ENCODE measurements at places on chromosomes 4 and X.

GRCh38 chrX:150984169-150984824 lies 1.2 kb downstream of the HMGB3 start:
- no peak for DNase-seq

DNA sequence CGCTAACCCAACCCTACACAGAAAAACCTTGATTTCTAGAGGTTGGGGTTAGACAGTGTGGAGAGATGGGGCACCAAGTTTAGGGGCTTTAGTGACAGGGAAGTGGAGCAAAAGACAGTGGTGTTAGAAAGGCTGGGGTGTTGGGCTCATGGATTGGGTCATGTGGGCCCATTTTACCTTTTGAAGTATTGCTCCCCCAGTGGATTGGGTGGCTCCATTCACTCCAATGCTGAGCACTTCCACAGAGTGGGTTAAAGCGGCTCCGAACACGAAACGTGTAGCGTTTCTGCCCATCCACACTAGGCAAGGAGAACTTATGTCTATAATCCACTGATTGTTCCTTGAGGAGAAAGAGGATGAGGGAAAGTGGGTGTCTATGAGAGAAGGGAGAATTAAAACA lies 2.3 kb downstream of the IL2RG start:
- DNase-seq = no peak

GRCh38 chrX:6738518-6739470 lies 203.9 kb upstream of the VCX3A start:
- DNase-seq = no peak

- DNase-seq = no peak
Observed at GRCh38 chrX:41258871-41259270, 75.1 kb upstream of the DDX3X start.

- DNase-seq = no peak
Observed at GRCh38 chr4:72571337-72571736, 2.3 kb upstream of the ADAMTS3 start.

- no peak for DNase-seq
Observed at GRCh38 chr4:119728692-119729593, 100.3 kb upstream of the PDE5A start.
